ENCODE measurements at places on chromosomes 3 and 15. TPM values are rescaled to one million over a fixed set of nuclear protein-coding genes. Genes with fewer than 3 reads are reported as not detected.

- no peaks in the 10 kb centered on the region for H3K4me1 ChIP-seq
- no peaks in the 10 kb centered on the region for H3K36me3 ChIP-seq
- no peak overlapping the region for H3K4me3 ChIP-seq
- no peak for DNase-seq
- H3K27me3 ChIP-seq: no peaks in the 10 kb centered on the region
- no peak overlapping the region for H3K27ac ChIP-seq
Measured at GRCh38 chr3:168870892-168871291, 775.2 kb upstream of the GOLIM4 start.

DNA sequence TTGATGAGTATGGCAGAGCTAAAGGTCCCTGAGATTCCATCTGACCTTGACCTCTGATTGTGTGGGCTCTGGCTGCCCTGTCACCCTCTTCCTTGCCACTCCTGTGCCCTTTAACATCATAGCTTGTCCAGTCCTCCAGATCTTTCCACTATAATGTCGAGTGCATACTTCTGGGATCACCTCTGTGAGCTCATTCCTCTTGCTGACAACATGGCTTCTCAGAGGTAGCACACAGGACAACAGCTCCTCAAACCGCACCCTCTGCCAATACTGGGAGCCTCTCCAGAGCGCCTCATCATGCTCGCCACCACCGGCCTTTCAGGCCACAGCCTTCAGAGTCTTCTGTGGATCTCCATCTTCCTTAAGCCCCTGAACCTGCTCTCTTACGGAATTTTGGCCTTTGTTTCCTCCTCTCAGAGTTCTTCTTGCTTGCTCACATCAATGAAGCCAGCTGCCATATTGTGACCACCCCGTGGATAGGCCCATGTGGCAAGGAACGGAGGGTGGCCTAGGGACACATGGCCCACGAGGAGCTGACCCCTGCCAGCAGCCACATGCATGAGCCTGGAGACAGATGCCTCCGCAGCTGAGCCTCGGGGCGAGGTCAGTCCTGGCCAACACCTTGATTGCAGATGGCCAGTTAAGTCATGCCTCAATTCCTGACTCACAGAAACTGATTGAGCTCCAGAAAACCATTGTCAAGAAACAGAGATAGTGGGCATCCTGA lies 31.1 kb downstream of the PLA2G4D start:
- H3K27me3 ChIP-seq: peaks cover 13% of the 10 kb centered on the region
- H3K4me3 ChIP-seq: no peak overlapping the region
- DNase-seq: no peak
- H3K27ac ChIP-seq: no peak overlapping the region
- no peaks in the 10 kb centered on the region for H3K36me3 ChIP-seq

The TMEM207 gene
- total RNA-seq: not detected

DNA sequence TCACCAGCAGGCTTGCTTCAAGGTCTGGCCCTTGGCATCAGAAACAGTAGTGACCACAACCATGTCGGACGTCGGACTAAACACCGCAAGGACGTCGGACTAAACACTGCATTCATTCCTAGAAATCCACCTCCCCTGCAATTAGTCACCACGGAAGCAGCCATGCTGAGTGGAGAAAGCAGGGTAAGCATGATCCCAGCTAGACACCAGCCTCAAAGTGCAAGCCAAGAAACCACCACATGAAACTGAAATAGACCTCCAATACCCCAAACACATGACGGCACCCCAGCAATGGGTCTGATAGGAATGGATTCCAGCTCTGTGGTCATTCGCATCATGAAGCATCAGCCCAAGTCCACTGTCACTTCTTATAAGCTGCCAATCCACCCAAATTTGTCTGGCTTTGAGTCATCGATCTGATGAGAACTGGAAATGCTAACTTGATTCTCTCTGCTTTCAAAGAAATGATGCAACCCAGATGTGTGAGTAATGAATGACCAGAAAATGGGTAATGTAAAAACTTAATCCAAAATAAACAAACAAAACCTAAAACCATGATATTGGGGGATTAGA lies 348.3 kb upstream of the TMCO5A start:
- DNase-seq: no peak
- no peaks in the 10 kb centered on the region for H3K27me3 ChIP-seq
- H3K36me3 ChIP-seq: no peaks in the 10 kb centered on the region
- no peak overlapping the region for H3K27ac ChIP-seq

DNA sequence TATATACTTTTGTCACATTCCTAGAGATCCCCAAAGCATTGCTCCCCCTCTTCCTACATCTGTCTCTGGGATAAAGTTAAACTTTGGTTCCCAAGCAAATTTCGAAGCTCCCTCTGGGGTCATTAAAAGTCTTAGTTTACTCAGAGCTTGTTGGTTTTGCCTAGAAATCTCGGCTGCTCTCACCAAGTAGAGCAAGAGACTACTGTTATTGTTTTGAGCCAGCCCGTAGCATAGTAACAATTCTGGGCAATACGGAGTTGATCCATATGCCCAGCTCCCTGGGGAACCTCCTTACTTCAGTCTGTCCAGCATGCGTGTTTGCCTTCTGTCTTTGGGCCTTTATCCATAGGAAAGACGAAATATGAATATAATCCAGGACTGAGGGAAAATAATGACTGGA lies 10.0 kb upstream of the P3H2 start:
- no peak overlapping the region for H3K27ac ChIP-seq
- H3K4me1 ChIP-seq: no peaks in the 10 kb centered on the region
- DNase-seq: no peak
- no peak overlapping the region for H3K4me3 ChIP-seq

DNA sequence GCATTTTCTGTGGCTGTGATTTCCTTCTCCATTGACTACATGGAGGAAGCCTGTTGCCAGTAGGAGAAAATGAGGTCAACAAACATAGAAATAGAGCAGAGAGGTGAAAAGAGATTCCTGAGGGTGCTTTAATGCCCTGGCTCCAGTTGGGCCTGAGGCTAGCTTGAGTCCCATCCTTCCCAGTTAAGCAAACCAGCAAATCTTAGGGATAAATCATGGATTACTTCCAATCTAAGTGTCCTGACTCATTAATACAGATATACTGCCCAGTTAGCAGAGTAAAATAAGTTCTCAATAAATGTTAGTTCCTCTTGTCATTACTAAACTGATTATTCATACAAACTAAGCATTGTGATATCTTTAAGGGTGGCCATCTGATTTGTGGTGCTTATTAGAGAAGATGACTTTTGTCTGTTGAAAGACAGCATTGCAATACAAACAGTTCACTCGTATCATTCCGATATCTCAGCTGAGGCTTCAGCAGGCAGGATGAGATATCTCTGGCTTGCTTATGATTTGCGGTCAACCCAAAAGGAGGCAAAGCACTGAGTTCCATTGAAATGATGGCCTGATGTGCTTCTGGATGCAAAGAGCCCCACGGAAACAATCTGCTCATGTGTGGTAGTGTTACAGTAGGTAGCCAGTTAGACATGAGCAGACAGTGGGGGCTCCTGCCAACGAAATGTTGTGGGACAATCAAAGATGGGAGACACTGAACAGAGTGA lies 6.6 kb upstream of the STARD5 start:
- peaks cover 8% of the 10 kb centered on the region for H3K4me1 ChIP-seq
- no peaks in the 10 kb centered on the region for H3K27me3 ChIP-seq
- H3K36me3 ChIP-seq: peaks cover 1% of the 10 kb centered on the region
- H3K4me3 ChIP-seq: no peak overlapping the region

The CYP19A1 gene
- 0.24 TPM for total RNA-seq

DNA sequence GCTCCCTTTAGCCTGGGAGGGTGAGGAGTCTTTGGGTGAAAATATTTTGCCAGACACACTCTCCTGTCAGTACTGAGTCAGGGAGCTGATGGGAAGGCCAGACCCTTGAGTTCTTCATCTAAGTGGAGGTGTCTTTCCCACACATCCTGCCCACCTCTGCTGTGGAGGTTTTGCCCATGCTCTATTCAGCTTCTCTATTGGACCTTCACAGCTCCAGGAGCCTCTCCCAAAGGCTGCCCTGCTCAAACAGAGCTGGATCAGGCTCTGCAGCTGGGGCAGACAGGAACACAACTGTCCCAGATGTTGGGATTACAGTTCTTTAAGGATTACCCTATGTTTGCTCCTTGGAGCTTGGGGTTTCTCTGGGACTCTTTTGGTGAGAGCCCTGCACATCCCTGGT lies 77.9 kb downstream of the SPSB4 start:
- peaks cover 5% of the 10 kb centered on the region for H3K27me3 ChIP-seq
- H3K36me3 ChIP-seq: no peaks in the 10 kb centered on the region
- no peak for DNase-seq
- no peak overlapping the region for H3K4me3 ChIP-seq
- no peaks in the 10 kb centered on the region for H3K4me1 ChIP-seq
- no peak overlapping the region for H3K27ac ChIP-seq
